Stimulated activated CD4-positive, alpha-beta T cell treated with anti-CD3 and anti-CD28 coated beads, Interleukin-2, amount 100 ng/mL, for 48 hours (primary cell): ENCODE measurements at places on chromosomes 2 and 18.

DNA sequence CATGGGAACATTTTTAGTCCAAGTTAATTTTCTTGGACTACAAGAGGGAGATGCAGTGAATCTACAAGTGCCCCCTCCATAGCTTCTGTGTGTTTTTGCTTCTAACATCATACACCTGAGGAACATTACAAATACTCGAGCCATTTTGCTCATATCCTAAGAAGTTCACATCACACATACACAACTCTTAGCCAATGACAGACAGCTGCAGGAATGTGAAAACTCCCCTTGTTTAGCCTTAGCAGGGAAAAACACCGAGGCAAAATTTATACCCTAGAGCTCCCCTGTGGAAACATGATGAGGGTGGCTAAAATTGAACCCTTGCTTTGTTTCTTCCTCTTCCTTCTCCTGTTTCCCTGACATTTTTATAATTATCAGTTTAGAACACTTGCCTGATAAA, 928.3 kb upstream of the NRXN1 start:
- DNase-seq: no peak

- DNase-seq: no peak
These were observed 26.3 kb upstream of the ITGB6 start for GRCh38 chr2:160226367-160226766.

- no peak for DNase-seq
These were observed 782.6 kb upstream of the FSHR start for GRCh38 chr2:49936965-49937364.

GRCh38 chr2:73262108-73262651, 22.1 kb downstream of the FBXO41 start:
- no peak for DNase-seq

- DNase-seq: no peak
These were observed 10.1 kb downstream of the RRM2 start for GRCh38 chr2:10132596-10132995.

- DNase-seq: no peak
These were observed 27.9 kb downstream of the ACVR1 start for GRCh38 chr2:157848213-157848612.

- no peak for DNase-seq
These were observed 103.6 kb upstream of the CELF4 start for GRCh38 chr18:37668971-37669747.

DNA sequence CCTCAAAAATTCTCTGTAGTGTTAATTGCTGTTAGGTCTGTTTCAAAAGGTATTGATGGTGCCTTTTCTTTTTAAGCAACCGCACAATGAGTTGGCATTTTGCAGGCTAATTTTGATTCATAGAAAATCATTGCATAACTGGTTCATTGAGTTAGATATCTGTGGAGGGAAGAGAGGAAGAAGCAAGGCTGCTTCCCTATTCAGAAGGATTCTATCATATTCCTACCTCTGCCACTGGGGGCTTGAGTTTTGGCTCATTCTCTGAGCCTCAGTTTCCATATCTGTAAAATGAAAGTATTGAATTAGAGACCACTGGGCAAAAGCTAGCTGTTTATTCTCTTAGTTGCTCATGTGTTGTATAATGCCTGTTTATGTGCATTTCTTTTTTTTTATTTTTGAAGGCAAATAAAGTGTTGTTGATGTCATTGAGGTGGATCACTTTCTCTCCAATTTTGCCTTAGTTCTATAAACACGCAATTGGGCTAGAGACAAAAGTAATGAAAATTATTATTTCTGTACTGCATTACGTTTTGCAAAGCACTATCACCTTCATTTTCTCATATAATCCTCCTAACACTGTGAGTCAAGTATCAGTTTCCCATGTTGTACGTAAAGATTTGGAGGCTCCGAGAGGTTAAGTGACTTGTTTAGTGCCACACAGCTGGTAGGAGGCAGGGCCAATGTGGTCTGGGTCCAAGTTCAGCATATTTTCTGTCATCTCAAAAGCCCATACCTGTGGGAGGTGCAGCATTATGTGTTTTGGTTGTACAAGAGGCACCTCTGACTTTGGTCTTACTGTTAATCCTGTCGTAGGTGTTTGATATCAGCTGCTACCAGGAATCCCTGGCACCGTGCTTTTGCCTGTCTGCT, 5.9 kb downstream of the TRIB2 start:
- DNase-seq: no peak
